ENCODE measurements at places on chromosomes 6 and 20.

GRCh38 chr20:50089140-50089786 is 23.7 kb downstream of the UBE2V1 start:
- no peak for DNase-seq

- no peak for DNase-seq
These were observed 23.9 kb downstream of the CD83 start for GRCh38 chr6:14141351-14142062.

DNA sequence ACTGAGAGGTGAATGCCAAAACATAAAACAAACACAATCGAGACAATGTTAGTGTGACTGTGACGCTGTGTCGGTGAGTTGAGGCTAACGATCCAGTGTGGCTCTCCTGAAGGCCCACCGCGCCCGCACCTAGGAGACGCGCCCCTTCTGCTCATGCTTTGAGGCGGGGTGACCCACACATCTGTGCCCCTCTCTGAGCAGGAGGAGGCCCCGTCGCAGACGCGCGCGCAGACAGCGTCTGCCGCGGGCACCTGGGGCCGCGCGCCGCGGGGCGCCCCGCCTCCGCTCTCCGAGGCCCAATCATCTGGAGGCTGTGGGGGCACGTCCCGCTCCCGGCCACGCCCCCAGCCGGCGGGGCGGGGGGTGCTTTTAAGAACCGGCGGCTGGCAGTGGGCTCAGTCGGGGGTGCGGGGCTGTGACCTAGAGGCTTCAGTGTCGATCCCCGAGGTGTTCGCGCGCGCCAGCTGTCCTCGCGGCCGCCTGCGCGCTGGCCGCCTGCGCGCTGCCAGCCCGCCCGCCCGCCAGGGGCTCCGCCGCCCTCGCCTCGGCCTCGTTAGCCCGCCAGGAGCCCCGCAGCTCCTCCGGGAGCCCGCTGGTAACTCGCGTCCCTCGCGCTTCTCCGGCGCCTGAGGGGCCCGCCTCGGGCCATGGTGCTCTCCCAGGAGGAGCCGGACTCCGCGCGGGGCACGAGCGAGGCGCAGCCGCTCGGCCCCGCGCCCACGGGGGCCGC is at the start of gene SLC16A10:
TSS of gene SLC16A10 (plus strand) at position 398 of the 730 bp plus-strand sequence. CDS start at position 648, 250 bp downstream.
- DNase-seq: peak; percentile 58

- no peak for DNase-seq
These were observed 296.7 kb downstream of the CDH26 start for GRCh38 chr20:60254901-60255411.

- DNase-seq: no peak
These were observed 28.4 kb downstream of the BRPF3 start for GRCh38 chr6:36224918-36225461.

GRCh38 chr6:18741741-18742140 is 354.6 kb downstream of the RNF144B start:
- DNase-seq: no peak

DNA sequence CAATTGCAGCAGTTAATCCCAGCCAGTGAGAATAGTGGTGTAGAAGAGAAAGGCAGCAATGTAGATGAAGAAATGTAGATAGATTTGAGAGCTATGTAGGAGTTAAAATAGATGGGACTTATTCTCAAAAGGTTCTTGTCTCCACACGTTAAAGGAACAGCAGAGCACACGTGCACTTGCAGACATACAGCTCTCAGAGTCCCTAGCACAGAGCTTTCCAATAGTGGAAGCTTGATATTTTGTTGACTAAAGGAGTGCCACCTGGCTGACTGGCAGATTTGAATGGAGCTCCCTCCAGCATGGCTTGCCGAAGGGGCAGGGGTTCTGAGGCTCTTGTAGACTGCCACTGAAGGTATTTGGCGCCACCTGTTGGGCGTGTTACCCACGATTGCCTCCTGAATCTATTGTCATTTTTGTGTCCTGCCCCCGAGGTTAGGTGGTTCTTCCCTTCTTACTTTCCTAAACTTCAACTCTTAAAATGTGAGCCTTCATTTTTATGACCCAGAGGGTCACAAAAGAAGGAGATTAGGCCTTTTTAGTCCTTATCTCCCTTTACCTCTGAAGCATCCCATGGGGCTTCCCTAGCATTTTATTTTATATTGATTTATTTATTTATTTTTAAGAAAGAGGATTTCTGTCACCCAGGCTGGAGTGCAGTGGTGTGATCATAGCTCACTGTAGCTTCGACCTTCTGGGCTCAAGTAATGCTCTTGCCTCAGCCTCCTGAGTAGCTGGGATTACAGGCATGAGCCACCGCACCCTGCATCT is 16.4 kb downstream of the BRD2 start:
- DNase-seq: peak; percentile 93

- no peak for DNase-seq
These were observed 54.6 kb downstream of the QRSL1 start for GRCh38 chr6:106684011-106684410.

DNA sequence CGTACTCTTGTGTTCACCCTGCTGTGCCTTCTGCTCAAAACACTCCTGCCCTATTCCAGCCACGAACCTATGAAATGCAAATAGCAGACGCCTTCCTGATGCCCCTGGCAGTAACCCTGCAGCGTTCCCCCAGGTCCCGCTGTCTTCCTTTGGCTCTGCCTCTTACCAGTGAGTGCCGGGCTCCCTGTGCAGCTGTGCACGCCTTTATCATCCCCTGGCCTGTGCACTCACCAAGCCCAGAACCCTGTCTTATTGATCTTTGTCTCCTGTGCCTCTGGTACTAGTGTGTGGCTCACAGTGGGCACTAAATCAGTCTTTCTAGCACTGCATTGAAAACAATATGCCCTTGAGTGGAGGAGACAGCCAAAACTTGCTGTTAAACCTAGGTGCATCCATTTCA is 19.7 kb downstream of the ZDHHC14 start:
- no peak for DNase-seq

- no peak for DNase-seq
These were observed 44.7 kb downstream of the GSTA2 start for GRCh38 chr6:52718550-52718949.

- DNase-seq: no peak
These were observed 11.5 kb upstream of the MUC22 start for GRCh38 chr6:30998785-30999184.

- DNase-seq: no peak
These were observed 113.0 kb downstream of the MTFR2 start for GRCh38 chr6:136137008-136137692.

DNA sequence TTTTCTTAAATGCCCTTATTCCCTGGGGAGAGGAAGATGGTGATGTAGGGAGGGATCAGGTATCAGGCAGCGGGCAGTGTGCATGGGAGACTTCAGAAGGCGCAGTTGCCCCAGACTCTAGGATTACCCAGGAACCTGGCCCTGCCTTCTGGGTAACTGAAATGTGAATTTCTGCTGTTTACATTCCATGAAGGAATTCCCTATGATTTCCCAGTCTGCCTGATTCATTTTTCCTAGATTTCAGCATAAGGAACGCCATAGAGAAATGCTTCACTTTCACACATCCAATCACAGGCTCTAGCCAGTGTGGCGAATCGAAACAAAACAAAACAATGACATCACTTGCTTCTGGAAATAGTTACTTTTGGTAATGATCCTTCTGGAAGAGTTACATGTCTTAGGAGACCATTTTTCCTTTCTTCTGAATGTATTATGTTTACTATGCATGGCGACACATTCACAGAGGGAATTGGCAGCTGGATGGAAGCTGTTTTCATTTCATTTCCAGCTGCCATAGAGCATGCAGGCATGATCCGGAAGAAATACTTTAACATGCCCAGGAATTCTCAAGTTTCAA is 33.3 kb downstream of the LRP11 start:
- DNase-seq: no peak

- DNase-seq: no peak
These were observed 429.0 kb upstream of the NRSN1 start for GRCh38 chr6:23696992-23697391.

DNA sequence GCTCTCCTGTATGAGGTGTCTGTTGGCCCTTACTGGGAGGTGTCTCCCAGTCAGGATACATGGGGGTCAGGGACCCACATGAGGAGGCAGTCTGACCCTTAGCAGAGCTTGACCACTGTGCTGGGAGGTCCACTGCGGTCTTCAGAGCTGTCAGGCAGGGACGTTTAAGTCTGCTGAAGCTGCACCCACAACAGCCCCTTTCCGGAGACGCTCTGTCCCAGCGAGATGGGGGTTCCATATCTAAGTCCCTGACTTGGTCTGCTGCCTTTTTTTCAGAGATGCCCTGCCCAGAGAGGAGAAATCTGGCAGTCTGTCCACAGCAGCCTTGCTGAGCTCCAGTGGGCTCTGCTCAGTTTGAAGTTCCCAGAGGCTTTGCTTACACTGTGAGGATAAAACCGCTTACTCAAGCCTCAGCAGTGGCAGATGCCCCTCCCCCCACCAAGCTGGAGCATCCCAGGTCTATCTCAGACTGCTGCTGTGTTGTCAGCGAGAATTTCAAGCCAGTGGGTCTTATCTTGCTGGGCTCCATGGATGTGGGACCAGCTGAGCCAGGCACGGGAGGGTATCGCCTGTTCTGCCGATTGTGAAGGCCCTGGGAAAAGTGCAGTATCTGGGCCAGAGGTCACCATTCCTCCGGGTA is 36.3 kb upstream of the IBTK start:
- DNase-seq: no peak

DNA sequence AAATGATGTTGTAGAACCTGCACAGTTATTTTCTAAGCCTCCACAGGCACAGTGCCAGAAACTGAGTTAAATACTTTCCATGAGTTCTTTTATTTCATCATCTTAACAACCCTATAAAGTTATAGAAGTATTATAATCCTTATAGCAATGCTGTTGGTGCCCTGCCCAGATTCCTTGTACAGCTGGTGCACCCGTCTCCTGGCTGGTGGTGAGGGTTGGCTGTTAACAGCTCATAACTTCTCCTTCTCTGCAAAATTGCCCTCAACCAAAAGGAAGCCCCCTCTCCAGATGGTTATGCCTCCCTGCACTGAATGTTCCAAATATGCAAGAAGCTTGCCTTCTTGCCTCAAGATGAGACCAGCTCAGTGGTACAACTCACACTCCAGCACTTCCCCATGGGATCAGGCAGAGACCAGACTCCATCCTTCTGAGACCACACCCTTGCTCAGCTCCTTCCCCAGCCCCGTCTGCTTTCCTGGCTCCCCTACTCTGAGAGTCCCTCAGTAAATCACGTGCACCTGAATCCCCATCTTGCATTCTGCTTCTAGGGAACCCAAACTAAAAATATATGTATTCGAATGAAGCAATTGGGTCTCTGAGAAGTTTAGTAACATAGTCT is 304.4 kb upstream of the PLCB4 start:
- DNase-seq: no peak

DNA sequence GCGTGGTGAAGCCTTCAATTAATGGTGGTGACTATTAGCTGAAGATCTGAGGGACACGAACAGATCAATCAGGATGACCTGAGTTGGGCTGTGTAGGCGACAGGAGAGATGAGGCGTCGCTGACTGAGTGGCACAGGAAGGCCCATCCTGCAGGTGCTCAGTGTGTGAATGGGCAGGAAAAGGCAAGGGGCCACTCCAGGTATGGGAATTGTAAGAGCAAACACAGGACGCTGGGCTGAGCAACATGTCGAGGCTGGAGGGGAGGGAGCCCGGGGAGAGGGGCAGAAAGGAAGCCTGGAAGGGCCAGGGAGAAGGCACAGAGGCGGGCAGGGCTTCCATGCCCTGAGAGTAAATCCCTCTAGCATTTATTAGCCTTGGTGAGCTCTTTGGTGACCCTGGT is 151.0 kb downstream of the VEGFA start:
- DNase-seq: no peak

DNA sequence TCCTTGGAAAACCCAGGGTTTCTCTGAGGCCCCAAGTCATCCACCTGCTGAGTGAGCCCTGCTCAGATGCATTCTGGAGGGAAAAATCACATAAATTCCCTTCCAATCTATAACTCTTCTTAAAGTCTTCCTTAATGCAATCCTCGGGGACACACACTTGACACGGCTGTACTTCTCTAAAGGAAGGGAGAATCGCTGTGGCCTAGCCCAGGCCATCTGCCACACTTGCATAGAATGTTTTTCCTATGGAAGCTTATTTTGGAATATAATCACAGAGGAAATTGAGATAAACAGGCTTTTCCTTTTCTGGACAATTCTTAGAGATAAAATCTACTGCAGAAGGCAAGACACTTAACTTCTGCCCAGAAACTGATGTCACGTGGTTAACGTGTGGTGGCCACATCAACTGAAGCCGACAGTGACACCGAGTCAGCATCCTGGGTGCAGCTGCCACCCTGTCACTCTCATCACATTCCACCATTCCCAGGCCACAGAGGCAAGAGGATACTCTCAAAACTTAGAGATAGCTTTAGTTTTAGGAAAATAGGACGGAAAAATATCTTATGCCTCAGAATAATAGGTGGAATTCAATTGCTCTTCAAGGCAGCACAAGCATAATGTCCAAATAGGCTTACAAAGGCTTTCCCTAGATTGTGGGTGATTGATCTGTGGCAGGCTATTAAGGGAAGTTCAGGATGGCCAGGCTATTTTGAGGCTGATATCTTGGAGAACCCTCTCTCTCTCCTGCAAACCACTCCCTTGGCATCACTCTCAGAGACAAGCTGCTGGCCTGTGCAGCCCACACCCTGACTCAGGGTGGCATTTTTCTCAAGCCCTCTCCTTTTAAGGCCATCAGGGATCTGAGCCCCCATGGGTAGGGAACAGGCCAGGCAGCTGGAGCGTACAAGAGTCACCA is 29.6 kb downstream of the PSMB1 start:
- DNase-seq: no peak

- no peak for DNase-seq
These were observed 95.9 kb downstream of the FAM120B start for GRCh38 chr6:170402318-170403040.

DNA sequence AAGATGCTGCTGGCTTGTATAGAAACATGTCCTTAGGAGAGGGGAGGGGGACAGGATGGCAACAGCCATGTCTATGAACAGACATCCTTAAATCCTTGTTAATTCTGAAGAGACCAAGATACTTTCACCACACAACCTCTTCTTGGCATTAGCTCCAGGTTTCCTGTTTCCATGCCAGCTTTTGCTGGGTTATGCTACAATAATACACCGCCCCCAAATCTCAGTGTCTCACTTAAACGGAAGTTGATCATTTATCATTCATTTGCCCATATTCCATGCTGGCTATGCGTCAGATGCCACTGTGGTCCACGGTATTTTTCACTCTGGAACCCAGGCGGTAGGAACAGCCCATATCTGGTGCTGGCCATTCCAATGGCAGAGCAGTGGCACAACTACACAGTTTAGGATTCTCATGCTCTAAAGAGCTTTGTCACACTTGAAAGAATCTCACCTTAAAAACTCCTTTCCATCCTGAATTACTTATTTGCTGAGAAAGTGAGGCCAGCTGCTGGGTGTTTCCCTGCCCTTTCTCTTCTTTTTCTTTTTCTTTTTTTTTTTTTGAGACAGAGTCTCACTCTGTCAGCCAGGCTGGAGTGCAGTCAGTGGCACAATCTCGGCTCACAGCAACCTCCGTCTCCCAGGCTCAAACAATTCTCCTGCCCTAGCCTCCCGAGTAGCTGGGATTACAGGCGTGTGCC is 3.7 kb upstream of the RNASET2 start:
- no peak for DNase-seq

- DNase-seq: no peak
These were observed 48.2 kb upstream of the BLCAP start for GRCh38 chr20:37575884-37576283.

- DNase-seq: no peak
These were observed 208.7 kb upstream of the PRND start for GRCh38 chr20:4512891-4513550.

GRCh38 chr6:119226089-119226488 is 123.5 kb downstream of the MAN1A1 start:
- DNase-seq: no peak

- no peak for DNase-seq
These were observed 97.9 kb upstream of the UST start for GRCh38 chr6:148648754-148649453.

Measured in T-helper 9 cell (primary cell).